ENCODE measurements at places on chromosomes 4 and X.

DNA sequence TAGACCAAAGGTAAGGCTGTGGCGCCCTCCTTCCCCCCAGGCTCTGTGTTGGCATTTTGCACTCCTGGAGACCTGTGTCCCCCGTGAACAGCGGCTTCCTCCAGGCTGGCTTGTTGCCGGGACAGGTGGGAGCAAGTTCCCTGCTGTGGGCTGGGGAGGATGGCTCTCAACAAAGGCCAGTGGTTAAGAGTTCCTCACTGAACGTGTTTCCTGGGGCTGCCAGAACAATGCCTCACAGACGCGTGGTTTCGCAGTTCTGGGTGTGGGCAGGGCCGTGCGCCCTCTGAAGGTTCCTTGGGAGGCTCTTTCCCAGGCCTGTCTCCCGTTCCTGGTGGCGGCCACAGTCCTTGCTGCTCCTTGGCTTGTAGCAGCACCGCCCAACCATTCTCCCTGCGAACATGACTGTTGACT lies 33.4 kb downstream of the NELFA start:
- no peak for DNase-seq

DNA sequence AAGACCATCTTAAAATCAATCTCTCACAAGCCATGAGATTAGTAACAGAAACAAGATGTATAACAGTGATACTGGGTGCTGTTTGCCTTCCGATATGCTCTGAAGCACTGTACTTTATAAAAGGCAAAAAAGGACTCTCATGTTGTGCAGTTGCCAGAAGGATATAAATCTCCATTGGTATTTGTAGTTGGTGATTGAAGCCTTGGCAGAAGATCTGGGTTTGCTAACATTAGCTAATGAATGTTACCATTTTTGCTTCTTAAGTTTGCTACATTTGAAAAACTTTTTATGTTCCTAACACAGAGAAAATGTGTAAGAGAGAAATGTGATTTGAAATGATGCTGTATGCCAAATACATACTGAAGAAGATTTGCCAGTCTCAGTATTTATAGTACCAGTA lies 44.4 kb downstream of the RAP1GDS1 start:
- no peak for DNase-seq

DNA sequence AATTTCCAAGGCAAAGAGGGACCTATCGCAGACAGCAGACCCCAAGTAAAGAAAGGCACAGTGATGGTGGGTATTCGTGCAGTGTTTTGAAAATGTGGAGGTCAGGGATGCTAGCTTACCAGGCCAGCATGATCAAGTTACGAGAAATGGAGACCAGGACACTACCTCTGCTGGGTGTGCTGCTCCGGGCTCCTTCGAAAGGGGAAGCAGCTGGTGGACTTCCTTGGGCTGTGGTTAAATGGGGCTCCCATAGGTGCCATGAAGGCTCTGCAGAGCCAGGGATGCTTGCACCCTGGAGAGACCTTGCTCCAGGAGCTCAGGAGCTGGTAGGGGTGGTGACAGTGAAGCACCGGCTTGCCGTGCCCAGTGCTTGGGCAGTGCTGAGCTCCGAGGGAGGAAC lies 68.8 kb downstream of the TBL1X start:
- DNase-seq: no peak

DNA sequence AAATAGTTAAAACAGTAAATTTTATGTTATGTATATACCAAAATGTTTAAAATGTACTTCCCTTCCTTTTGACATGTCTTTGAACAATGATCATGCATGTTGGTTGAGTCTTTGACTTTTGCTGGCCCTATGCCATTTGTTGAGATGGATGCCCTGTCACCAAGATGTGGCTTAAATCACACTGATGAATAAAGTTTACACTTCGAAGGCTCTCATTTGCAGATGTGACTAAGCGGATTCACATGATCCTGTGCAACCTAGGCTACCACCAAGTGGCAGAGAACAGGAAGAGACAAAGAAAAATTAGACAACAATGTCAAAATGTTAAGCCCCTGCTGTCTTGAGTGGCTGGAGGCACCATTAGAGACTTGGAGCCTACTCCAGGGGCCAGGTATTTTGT lies 139.9 kb downstream of the RAB28 start:
- no peak for DNase-seq

DNA sequence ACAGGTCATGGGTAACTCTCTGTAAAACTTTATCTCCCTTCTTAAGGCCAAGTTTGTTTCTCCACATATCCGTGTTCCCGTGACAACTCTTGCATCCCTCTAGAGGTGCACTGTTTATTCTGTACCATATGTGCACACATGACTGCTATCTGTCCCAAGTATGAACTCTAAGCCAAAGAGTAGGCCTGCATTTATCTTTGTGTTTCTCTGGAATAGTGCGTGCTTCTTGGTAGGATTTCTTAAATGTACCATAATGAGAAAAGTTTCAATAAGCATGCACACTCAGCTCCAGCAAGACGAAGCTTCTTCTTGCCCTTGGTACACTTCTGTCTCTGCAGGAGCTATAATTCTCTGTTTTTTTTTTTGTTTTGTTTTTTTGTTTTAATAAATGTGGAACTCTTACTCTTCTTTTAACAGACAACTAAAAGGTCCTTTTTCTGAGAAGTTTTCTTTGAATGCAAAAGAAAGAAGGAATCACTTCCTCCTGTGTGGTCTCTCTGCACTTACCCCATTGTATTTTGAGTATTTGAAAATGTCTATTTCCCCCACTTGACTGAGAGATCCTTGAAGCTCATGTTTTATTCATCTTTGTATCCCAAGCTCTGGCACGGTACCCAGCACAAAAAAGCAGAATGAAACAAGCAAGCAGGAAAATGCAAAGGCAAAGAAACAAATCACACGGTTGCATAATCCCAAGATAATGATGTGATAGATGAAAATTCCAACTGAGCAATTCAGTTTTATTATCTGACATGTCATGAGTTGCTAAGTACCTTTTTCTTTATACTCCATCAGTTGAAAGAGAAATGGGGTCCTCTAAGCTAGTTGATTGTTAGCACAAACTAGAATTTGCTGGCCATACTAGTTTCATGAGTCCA lies 521.9 kb upstream of the BOD1L1 start:
- DNase-seq: no peak

GRCh38 chr4:48175806-48176205 lies 41.8 kb upstream of the TXK start:
- no peak for DNase-seq

DNA sequence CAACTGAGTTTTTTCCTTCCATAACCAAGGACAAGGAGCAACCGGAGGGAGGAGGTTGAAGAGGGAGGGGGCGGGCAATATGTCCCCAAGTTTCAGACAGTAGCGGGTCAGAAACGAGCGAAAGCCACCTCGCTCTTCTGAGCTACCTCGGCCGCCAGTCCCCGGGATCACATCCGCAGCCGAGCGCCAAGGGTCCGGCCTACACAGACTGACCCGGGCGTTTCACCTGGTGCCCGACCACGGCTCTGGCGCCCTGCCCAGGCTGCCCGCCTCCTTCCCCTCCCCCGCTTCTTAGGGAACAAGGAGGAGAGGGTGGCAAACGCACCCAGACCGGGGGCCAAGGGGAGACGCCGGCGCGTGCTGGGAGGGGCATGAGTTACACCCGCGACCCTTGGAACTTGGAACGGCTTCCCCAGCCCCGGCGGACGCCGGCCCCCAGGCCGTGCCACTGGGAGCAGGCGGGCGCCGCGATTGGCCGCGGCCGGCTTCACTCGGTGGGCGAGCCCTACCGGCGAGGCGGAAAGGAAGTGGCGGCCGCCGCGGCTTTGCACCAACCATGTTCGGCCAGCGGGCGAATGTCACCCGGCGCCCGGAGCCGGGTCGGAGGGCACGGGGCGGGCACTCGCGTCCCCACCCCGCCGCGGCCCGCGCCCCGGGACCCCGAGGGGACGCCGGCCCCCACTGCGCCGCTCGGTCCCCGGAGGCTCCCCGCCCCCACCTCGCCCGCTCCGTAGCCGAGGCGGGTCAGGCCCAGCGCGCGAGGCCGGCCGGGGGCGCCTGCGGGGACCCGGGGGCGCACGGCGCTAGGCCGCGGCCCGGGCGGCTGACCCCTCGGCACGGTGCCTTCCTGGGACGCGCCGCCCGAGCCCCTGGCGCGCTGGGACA lies 1.5 kb downstream of the IRF2 start:
- DNase-seq: peak; percentile 80
